Activated CD8-positive, alpha-beta memory T cell treated with anti-CD3 and anti-CD28 coated beads for 36 hours (primary cell): ENCODE measurements at places on chromosomes 11 and 22. TPM values are rescaled to one million over a fixed set of nuclear protein-coding genes. Genes with fewer than 3 reads are reported as not detected.

The GAL gene
- total RNA-seq = 2.0 TPM

The MS4A3 gene
- not detected for total RNA-seq

The XPNPEP3 gene
- 18.5 TPM for total RNA-seq

The CCDC89 gene
- total RNA-seq = not detected

The SAA1 gene
- total RNA-seq = not detected

The ARHGAP42 gene
- 0.44 TPM for total RNA-seq
